ENCODE measurements at places on chromosomes 6 and 20.
A peak's percentile ranks its signal among the peaks of the same experiment; 100 is the strongest.

DNA sequence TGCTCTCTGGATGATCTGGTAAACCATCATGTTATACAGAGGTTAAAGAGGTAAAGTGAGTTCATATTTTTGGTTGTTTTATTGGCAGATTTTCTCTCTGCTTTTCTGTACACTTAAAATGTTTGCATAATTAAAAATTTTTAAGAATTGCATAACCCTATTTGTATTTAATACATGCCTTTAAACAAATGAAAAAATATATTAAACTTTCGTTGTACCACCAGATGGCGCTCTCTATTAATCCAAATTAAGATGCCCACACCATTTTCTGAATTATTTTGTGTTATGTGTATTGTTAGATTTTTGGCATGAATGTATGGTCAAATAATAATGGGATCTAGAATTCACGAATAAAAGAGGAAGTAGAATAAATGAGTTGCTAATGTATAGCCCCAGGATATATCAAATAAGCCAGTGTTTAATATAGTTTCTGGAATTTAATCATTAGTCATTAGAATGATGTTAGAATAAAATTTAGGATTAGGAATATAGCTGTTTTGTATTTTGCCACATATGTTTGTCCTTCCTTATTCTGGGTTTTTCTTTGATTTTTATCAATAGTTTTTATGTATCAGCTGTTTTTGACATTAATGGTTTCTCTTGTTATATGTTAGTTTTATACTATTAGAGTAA, 38.9 kb downstream of the SMAP1 start:
- DNase-seq, result peak; percentile 15

DNA sequence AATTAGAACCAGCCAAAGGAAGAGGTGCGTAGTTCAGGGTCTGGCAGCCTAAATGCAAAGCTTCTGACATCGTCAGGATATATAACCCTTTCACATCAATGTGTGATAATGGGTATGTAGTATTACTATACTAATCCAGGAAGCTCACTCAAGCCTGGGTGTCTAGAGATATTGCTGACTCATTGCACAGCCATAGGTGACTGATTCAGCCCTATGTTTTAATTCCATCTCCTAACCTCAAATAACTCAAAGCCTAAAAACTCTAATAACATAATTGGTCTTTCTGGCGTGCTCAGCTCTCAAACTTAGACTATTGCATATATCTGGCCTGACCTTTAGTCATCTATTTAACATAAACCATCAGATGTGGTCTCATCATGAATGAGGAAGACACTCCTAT, 658.4 kb downstream of the TBC1D32 start:
- no peak for DNase-seq

GRCh38 chr20:49762940-49763766, 49.5 kb upstream of the B4GALT5 start:
- no peak for DNase-seq

- no peak for DNase-seq
Measured at GRCh38 chr6:167846997-167847606, 20.4 kb downstream of the AFDN start.

DNA sequence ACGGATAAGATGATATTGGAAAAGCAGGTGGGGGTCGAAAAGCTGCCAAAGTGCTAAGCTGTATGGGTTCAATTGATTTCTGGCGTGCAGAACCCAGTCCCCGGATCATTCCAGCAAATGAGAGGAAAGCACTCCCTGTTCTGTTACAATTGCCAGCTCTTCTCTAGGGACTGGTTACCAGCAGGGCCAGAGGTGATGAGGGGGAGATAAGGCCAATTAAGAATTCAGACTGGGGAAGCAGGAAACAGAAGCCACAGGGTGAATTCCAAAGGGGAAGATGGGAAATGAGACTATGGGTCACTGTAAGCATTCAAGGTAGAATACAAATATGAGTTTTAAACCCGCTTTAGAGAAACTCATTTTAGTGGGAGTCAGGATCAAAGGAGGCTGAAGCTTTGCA, 349.4 kb upstream of the MAP3K7 start:
- no peak for DNase-seq

DNA sequence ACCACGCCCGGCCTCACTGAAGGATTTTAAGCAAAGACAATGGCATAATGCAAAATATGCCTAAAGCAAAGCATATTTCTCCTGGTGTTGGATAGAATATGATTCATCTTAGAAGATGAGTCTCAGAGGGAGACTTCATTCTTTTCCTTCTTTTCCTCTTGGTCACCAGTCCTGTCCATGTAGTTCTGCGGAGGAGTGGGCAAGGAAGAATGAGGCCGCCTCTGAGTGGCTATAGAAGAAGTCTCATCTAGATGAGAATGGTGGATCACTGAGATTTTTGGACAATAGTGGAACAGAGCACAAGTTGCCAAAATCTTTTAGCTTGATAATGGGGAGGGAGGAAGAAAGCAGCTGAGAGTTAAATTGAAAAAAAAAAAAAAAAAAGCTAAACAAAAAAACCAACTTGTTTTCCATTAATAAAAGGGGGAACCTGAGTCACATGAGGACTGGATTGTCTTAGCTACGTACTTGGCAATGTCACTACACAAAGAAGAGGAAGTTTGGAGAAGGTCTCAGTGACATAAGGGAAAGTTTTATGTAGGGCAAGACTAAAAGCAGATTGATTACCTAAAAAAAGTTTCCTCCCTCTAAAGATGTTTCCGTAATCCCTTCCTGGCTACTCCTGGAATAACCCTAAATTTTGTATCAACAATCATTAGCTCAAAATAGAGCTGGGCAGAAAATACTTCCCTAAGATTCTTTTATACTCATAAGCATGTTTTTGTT, 6.0 kb downstream of the CD83 start:
- DNase-seq, result peak; percentile 14

DNA sequence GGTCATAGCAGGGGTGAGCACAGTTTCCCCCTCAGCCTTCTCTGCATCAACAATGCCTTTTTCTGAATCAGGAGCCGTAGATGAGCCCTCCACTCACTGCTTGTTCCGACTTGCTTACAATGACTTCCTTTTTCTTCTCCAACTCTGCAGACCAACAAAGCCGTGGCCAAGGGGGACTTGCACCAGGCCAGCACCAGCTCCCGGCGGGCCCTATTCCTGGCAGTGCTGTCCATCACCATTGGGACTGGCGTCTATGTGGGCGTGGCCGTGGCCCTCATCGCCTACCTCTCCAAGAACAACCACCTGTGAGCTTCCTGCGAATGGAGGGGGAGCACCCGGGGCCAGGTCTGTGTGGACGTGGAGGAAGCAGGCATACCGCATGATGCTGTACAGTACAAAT, 195.8 kb downstream of the SYNDIG1 start:
- no peak for DNase-seq

- no peak for DNase-seq
Measured at GRCh38 chr6:145352382-145353080, 382.8 kb downstream of the EPM2A start.

- no peak for DNase-seq
Measured at GRCh38 chr6:50963952-50964351, 145.3 kb downstream of the TFAP2B start.

Measured in AG08395 (cell line).